ENCODE measurements at places on chromosomes 5 and 9.

DNA sequence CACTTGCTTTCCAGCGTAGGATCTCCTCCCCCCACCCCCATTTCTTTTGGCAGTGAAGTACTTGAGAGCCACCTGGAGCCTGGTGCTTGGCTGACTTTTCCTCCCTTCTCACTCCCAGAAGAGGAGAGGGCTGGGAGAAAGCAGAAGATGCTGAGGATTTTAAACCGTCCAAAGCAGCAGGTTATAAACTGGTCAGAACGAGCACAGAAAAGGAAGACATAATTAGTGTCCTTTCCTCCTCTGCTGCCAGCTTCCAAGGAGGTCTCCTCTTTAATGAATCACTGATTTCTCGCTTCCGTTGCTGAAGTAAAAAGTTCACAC, 563 bp upstream of the FGF10 start:
- DNase-seq: no peak

GRCh38 chr9:125785248-125785751, 38.1 kb downstream of the PBX3 start:
- DNase-seq: no peak

- DNase-seq: no peak
These were observed 88.6 kb upstream of the CDKN2B start for GRCh38 chr9:22097707-22098106.

DNA sequence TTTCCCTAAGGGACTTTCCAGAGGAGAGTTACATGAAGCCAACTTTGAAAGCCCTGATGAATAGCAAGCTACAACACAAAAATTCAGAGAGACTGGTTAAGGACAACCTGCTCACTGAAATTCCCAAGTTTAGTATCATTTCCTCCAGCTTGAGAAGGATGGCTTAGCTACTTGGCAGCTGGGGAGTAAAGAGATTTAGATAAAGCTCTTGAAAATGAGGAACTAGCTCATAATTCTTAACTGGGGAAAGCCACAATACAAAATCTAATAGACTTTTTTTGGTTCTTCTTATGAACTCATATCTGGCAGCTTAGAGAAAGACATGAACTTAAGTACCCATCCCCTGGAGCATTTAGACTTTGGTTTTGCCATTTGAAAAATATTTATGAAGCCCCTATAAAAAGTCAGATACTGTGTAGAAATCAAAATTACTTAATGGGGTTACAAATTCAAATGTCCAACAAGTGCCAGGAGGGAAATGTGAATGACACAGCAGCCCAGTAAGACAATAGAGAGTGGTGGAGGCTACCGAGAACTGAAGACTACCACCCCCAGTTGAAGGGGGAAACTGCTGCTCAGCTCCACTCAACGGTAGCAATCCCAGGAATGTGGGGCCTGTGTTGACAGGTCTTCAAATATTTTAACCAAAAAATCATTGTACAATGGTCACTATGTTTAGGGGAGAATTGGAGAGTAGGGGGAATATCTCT, 79.4 kb upstream of the ADRB2 start:
- DNase-seq: no peak

GRCh38 chr9:129587487-129588262, 33.2 kb downstream of the C9orf50 start:
- DNase-seq: no peak

- no peak for DNase-seq
These were observed 46.1 kb downstream of the S1PR3 start for GRCh38 chr9:89037346-89037745.

DNA sequence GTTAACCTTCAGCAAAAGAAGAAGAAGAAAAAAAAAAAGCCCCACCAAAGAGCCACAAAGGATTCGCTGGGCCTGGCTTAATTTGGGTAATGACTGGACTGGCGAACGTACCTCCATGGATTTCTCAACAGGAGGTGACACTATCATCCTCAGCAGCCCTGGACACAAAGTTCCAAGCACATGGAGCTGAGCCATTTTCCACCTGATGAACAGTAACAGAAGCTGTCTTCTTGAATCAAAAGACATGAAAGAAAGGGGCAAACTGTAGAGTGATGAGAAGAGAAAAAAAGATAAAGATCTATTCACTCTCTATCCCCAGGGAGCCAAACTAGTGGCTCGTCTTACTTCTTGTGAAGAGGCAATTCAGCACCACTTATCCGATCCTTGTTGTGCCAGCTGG, 150.2 kb upstream of the TRPM3 start:
- no peak for DNase-seq

DNA sequence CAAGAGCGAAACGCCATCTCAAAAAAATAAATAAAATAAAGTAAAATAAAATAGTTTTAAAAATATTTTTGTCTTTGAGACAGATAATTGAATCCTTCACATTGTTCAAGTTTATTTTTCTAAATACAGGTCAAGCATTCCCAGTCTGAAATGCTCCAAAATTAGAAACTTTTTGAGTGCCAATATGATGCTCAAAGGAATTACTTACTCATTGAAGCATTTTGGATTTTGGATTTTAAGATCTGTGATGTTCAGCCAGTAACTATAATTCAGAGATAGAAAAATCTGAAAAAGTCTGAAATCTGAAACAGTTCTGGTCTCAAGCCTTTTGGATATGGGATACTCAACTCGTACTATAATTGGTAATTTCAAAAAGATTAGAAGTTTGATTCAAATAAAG, 39.8 kb downstream of the RBM27 start:
- no peak for DNase-seq

DNA sequence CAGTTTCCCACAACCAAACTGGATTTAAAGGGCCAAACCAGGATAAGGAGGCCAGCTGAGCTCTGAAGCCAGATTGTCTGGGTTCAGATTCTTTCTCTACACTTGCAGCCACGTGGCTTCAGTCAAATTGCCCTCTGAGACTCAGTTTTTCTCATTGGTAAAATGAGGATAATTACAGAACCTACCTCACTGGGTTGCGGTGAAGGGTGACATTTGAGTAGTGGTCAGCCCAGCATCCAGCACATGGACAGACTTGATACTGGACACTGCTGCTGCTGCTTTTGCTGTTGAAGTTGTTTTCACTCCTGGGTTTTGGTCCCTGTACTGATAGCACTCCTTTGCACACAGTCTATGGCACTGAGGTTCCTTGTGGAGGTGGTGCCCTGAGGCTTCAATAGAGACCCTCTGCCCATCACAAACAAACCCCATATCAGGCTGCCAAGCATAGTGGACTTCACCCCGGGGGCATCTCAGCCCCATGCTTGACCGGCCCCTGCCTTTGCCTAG, 25.7 kb upstream of the CDKN2AIPNL start:
- DNase-seq: no peak

DNA sequence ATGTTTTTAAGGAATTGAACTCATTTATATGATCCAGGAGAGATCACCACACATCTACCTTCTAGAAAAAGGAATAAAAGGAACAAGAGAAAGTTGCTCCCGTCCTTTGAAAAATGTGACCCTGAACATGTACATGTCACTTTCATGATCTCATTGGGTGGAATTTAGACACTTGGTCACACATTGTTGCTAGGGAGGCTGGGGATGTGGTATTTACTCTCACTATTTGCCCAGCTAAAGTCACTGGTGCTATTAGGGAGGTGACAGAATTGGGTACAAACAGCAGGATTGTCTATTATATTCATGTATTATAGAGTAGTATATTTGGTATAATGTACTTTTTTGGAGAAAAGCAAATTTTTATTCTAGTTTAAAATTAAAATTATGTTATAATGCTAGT, 2.1 kb upstream of the CDH10 start:
- DNase-seq: no peak

- no peak for DNase-seq
These were observed 300.6 kb downstream of the PARP8 start for GRCh38 chr5:50967009-50967562.

- DNase-seq: no peak
These were observed 17.0 kb downstream of the LHX3 start for GRCh38 chr9:136187683-136188586.

- no peak for DNase-seq
These were observed 43.4 kb upstream of the PAM start for GRCh38 chr5:102711525-102712385.

DNA sequence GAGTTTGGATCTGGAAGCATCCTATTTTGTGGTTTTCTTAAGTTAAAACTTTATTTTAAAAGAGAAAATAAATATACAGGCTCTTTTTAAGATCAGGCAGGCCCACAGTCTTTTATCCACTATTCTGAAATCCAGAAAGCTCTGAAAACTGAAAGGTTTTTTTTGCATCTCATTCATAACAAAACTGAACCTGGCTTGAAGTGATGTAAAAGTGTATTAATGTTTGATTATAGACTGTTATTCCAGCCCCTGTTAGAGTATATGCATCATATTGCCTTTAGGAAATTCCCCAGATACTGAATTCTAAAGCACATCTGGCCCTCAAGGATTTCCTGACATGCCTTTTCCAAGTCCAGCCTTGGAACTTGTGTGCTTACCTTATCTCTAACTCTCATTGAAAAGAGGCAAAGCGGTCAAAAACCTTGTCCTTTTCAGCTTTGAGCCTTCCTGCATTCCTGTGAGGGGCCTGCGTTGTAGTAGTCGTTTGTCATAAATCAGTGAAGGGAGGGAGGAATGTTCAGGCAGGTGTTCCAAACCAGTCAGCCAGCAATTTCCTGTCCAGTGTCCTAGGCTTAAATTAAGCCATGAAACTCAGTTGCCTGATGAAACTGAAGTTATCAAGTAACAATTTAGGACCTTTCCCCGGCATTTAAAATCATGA, 110.4 kb downstream of the TLE4 start:
- DNase-seq: no peak

GRCh38 chr5:143086908-143087637, 316.4 kb downstream of the NR3C1 start:
- peak; percentile 11 for DNase-seq

Measured in HS-5 (cell line).